ENCODE measurements at places on chromosomes 3 and 15.

DNA sequence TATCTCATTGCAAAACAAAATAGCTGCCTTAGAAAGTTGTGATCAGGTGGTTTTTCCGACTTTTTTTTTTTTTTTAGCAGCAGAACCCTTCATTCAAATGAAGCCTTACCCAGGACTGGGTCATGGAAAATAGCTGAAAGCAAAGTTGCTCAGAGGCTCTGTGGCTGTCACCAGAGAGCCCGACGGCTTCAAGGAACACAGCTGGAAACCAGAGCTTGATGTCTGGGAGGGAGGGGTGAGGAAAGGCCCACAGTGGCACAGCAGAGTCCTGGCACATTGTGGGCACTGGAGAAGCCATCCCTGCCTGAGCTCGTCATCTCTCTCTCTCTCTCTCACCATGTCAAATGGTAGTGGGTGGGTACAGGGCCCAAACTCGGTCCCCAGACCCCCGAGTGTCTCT, 77.5 kb downstream of the RPN1 start:
- DNase-seq, result no peak

DNA sequence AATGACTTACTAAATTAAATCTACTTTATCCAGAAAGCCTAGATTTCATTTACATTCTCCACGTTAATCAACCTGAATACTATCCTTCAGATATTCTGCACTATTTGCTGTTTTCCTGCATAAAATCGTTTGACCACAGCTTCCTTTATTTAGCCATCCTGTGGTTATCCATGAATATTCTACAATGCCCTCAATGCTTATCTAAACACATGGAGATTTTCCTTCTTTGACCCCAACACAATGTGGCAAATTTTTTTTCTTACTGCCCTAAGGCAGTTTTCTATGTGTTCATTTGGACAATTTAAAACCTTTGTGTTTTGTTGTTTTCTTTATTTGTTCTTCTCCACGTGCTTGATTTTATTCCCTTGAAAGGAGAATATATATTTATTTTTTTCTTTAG, 495.5 kb upstream of the ROBO1 start:
- peak; percentile 4 for DNase-seq

DNA sequence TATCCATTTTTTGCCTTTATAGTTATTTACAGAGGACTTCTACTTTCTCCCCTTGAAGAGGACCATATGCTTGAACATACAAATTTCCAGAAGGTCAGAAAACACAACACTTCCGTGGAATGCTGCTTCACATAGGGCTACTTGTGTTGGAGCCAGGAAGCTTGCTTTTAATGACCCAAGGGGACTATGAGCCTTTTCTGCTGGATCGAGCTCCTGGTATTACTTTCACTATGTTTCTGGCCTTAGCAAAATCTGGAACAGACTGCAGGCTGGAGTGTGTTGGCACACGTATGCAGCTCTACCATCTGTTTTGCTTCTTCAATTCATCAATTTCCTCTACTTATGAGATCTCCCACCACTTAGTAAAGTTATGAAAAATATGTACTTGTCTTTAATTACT, 69.3 kb upstream of the CBLB start:
- no peak for DNase-seq

DNA sequence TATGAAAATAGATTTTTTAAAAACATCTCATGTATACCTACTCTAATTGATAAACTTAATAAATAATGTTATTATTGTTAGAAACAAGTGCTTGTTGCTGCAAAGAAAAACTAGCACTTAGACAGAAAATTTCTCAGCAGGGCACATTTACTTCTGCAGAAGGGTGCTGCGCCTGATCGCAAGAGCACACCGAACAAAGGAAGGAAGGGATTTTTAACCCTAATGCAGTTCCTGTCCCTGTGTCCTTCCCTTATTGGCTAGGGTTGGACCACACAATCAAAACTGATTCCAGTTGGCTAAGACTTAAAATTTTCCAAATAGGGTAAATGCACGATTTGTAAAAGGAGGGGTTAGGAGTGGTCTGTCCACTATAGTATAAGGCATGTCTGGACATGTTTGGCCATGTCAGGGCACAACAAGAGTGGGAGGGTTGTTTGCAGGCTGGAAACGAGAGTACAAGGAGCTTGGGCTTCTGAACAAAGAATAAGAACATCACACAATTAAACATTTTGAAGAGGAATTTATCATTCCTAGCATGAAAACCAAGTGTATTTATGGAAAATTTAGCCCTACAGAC, 4.7 kb downstream of the DTWD1 start:
- DNase-seq, result no peak

DNA sequence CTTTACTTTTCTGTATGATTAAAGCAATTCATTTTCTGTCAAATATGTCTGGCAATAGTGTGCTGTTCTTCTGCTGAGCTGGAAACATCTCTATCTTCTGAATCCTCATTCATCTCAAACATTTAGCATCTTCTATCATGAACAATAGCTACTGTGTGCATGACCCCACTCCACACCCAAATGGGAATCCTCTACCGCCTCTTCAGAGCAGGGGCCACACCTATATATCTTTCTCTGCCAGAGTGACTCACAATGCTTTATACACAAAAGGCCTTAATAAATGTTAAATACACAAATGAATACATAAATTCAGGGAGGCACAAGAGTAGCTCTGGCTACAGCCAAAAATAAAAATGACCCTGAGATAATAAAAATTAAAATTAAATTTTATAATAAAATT, 8.0 kb downstream of the ALDH1A2 start:
- DNase-seq, result no peak

DNA sequence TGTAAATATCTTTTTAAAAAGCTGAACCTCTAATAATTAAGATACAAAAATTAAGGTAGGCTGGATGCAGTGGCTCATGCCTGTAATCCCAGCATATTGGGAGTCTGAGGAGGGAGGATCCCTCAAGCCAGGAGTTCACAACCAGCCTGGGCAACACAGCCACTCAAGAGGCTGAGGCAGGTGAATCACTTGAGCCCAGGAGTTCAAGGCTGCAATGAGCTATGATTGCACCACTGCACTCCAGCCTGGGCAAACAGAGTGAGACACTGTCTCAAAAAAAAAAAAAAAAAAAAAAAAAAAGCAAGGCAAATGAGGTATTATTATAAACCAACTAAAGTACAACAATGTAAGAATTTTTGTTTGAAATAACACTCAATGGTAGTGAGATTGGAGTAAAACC, 47.6 kb downstream of the EFHB start:
- no peak for DNase-seq

GRCh38 chr3:133157716-133158115, 119.5 kb downstream of the TMEM108 start:
- no peak for DNase-seq

Measured in iPS DF 6.9 (cell line).